ENCODE measurements at places on chromosomes 4 and X.

DNA sequence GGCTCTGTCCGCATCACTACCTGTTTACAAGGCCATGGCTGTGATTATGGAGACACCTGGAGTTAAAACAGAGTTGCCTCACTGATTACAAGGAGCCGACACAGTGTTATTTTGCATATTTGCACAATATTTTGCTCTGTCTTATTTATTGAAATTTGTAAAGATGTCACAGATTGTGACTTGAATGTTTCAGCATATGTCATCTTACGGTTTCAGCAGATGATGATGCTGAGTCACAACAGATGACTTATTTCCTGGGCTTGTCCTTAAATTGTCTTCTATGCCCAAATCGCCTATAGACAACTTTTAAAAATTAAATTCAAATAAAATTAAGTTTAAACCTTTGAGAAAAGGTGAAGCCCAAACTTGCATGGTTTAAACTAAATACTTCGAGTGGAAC is 87.1 kb upstream of the INPP4B start:
- no peak for DNase-seq

DNA sequence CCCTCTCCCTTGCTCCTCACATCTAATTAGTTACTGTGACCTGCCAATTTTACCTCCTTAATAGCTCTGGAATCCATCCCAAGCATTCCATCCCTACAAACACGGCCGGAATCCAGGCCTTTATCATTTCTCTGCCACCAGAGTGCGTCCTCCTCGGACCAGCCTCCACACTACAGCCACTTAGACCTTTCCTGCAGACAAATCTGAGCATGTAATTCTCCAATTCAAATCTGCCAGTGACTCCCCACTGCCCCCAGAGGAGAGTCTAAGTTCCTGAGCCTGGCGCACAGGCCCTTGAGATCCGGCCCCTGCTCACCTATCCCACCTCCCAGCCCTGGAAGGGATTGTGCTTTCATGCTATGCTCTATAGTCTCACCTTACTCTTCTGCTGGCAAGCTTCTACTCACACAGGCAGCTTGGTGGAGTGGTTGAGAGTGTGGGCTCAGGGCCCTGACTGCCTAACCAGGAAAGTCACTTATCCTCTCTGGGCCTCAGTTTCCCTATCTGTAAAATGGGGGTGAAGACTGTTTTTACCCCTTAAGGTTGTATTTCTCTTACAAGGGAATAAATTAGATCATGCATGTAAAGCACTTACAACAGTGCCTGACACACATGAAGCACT is 31.2 kb downstream of the PJA1 start:
- DNase-seq: no peak

GRCh38 chr4:111789901-111790640 is 355.2 kb upstream of the FAM241A start:
- no peak for DNase-seq

DNA sequence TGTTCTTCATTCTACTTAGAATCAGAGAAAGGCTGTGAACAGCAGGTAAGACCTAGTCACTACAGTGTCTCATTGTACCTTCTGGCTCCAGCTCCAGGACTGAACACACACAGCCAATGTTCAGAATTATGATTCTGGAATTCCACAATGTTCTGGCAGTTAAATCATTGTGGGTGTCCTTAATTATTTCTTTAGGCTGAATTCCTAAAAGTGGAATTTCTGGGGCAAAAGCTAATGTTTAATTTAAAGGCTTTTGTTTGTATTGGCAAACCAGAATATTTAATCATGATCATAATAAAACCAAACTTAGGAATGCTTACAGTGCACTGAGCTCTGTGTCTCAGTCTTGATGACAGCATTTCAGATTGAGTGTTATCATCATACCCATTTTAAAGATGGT is 67.0 kb upstream of the FAT1 start:
- DNase-seq: no peak

GRCh38 chr4:175986-176385 is 51.7 kb downstream of the ZNF718 start:
- DNase-seq: no peak

- no peak for DNase-seq
These were observed 30.6 kb upstream of the GTPBP6 start for GRCh38 chrX:349196-349595.

- no peak for DNase-seq
These were observed 6.3 kb downstream of the CPLX1 start for GRCh38 chr4:819401-820229.

DNA sequence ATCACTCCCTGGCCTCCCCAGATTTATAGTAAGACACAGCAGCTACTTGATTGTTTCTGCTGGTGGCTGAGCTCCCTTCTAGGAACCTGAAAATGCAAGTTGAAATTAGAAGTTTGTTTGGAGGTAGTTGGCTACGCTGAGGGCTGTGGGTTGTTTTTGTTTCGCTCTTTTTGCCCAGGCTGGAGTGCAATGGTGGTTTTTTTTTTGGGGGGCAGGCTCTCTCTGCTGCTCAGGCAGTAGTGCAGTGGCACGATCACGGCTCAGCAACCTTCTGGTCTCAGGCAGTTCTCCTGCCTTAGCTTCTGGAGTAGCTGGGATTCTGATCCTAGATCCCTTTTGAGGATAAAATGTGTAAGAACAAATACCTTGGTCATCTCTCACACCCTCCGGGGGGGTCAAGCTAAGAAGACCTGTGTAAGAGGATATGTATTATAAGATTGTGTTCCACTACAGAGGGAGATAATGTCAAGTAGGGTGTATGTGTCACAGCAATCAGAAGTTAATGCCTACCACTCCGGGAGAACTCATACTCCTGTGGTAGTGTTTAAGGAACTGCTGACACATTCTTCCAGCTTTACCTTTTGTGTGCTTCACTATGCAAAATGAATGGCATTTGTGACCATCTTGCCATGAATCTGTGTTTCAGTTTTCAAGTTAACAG is 9.7 kb downstream of the JADE1 start:
- DNase-seq: no peak

DNA sequence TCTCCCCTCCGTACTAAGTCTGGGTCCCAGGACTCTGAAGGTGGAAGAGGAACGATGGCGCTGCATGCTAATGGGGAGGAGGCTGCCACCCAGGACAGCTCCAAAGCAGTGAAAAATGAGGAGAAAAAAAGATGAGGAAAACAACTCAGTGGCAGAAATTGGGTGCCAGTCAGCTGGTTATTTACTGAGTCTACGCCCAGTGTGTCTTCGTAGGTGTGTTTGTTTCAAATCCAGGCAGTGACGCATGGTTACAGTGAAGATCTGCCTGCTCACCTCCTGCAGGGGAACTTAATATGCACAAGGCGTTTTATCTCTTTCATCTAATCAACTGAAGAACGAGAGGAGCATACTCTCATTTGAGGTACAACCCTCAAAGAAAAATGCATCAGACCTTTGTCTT is 70.9 kb upstream of the FBXW7 start:
- no peak for DNase-seq

DNA sequence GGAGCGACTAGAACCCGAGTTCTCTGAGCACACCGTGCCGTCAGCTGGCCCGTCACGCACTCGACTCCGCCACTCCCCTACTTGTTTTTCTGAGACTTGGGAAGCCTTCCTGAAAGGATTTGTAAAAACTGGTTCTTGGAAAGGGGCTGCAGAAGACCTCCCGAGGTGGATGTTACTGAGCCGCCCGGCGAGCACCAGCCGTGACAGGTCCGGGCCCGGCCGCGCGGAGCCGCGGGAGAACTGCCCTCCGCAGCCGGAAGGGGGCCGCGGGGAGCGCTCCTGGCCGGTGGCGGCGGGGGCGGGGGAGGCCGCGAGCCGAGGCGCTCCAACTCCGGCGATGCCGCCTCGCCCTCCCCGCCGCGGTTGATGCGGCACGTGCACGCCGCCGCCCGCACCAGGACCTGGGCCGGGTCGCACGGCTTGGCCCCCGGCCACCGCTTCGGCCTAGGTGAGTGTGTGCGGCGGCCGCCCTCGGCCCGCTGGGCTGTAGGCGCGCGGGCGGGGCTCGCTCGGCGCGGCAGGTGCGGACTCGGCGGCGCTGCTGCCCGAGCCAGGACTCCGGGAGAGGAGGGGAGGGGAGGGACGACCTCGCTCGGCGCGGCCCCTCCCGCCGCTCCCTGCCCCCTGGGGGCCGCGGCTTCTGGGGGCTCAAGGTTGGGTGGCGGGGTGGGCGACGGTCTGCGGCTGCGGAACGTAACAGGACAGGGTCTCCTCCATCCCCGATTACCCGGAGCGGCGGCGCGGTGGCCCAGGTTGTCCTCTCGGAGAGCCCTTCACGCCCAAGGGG is 1.7 kb downstream of the SPRY1 start:
- DNase-seq: no peak

DNA sequence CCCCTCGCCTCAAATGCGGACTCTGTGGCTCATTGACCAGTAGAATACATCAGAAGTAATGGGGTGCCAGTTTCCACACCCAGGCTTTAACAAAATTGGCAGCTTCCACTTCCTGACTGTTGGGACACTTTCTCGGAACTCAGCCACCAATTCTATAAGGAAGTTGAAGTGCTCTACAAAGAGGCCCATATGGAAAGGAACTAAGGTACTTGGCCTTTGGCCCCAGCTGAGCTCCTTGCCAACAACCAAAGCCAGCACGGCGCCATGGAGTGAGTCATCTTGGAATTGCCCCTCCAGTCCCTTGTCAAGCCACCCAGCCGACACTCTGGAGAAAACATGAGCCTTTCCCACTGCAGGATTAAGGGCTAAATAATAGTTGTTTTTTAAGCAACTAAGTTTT is 262.2 kb upstream of the INTU start:
- no peak for DNase-seq

DNA sequence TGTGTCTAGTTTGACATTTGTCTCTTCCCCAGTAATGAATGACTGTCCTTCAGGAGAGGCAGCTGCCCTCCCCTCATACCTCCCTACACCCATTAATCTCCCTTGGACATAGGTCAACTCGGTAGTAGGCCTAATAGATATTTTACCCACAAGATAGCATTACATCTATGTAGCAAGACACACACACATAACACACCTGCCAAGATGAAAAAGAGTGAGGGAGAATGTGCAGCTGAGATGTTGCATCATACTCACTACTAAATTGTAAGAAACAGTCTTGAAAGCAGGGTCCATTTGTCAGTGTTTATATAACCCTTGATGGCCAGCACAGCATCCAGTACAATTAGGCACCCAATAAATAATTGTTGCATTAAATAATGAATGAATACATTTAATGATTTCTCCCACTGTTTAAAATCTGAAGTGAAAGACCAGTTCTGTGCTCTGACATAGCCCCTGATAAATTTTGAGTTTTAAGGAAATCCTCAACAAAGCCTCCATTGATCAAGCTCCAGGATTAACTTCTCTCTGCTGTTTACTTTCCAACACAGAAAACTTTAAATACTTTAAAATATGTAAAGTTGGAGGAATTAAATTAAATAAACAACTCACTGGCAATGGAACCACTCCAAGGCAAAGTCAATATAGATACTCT is 440.8 kb upstream of the RASGEF1B start:
- no peak for DNase-seq

DNA sequence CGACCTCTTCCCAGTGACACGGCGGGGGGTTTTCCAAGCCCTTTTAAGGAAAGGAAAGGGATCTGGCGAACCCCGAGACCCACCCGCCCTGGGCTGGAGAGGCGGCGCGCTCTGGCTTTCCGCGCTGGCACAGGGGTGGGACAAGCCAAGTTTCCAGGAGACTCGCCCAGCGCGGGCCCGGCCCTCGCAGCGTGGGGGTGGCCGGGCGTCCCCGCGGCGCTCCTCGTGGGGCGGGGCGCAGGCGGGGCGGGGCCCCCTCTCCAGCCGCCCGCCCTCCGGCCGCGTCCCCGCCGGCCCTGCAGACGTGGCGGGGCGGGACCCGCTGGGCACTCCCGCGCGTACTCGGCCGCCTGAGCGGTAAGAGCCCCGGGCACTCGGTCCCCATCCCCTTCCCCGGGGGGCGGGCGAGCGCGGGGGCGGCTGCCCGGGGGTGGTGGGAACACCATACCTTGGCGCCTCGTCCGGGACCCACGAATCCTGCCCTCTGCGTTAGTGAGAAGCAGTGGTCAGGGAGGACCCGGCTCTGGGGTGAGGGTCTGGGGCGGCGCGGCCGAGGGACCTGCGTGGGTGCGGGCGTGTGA is at the start of gene FAM114A1:
FAM114A1 (plus strand) TSS at position 329 of the 581 bp plus-strand sequence. CDS start 10,273 bp downstream, outside the sequence.
- no peak for DNase-seq

GRCh38 chr4:86306816-86307215 is 53.0 kb downstream of the MAPK10 start:
- DNase-seq: no peak

Measured in HS-27A (cell line).